ENCODE measurements at places on chromosomes 6 and 20.

DNA sequence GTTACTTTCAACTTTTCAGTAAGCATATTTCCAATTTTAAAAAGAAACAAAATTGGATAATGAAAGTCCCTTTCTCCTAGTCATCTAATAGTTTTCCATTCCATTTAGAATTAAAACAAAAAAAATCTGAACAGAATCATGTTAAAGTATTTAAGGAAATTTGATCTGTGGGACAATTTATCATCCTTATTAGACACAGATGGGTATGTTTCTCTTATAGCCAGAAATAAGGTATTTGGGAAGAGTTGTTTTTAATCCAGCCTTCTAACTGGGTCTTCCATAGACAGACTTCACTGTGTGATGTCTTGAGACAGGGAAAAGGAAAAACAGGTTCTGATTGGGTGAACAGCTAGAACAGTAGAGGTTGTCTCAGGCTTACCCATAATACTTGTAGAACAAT is 39.5 kb upstream of the STXBP5 start:
- DNase-seq: no peak

GRCh38 chr20:40892642-40893041 is 136.0 kb upstream of the TOP1 start:
- DNase-seq: no peak

DNA sequence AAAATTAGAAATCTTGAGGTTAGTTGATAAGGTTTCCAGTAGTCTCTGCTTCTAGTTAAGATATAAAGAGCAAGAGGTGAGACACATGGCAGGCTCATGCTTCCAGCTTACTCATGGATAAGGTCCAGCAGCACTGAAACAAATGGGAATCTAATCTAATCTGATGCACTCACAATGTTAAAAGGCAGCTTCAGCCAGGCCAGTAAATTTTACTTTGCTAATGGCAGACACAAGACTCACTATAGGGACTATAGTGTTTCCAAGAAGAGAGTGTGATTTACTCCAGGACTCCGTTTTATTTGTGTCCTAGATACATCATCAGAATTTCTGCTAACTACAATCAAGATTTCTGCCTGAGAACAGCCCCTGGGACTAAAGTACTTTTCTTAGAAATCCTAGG is 324.8 kb downstream of the SMOC2 start:
- DNase-seq: no peak

DNA sequence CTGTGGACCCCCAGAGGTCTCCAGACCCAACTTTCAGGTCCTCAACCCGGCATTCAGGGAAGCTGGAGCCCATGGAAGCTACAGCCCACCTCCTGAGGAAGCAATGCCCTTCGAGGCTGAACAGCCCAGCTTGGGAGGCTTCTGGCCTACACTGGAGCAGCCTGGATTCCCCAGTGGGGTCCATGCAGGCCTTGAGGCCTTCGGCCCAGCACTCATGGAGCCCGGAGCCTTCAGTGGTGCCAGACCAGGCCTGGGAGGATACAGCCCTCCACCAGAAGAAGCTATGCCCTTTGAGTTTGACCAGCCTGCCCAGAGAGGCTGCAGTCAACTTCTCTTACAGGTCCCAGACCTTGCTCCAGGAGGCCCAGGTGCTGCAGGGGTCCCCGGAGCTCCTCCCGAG is 950 bp downstream of the GNAS start:
- no peak for DNase-seq

- DNase-seq: no peak
Observed at GRCh38 chr6:149969635-149970034, 5.9 kb downstream of the ULBP1 start.

GRCh38 chr6:166998256-166999144 is 697 bp upstream of the CEP43 start:
- peak; percentile 49 for DNase-seq

- DNase-seq: no peak
Observed at GRCh38 chr6:39614393-39614950, 110.7 kb downstream of the KIF6 start.

- no peak for DNase-seq
Observed at GRCh38 chr6:107330168-107330567, 129.2 kb downstream of the PDSS2 start.

DNA sequence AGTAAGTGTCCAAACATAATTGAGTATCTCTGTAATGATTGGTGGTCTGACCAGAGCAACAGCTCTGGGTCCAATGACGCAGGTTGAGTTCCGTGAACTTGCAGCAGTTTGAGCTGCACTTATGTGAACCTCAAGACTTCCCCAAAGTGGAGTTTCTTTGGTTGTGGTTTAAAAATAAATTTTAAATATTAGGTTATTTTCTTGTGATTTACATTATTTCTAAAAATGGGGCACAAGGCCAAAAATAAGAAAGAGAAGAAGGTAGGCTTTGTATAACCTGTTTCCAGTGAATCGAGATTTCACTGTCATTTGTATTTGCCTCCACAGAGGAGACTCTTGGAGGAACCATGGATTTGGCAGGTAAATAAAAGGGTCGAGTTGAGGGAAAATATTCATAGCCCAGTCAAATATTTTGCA is 166.4 kb upstream of the ZNF217 start:
- DNase-seq: no peak

GRCh38 chr6:126264265-126264664 is 75.7 kb upstream of the CENPW start:
- no peak for DNase-seq

- peak; percentile 93 for DNase-seq
Observed at GRCh38 chr6:21185861-21186478, 407.6 kb upstream of the SOX4 start.

GRCh38 chr20:61935926-61936700 is 129.6 kb downstream of the TAF4 start:
- DNase-seq: no peak

DNA sequence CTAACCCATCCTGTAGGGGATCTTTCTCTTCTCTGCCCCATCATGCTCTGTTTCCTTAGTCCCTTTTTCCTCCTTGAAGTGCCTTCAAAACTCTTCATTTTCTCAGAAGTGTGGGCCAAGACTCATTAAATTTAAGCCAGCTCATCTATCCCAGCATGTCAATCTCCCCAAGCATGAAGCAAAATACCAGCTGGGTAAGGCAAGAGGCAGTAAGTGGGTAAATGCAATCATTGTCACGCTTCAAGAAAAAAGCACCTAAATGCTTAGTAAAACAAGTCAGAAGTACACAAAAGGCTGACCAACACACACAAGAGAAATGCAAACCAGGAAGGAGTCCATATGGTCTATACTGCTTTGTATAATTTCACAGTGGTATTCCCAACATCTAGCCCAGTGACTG is 61.5 kb downstream of the COL12A1 start:
- DNase-seq: no peak

GRCh38 chr20:4844325-4844724 is 122.6 kb downstream of the PRND start:
- DNase-seq: no peak

GRCh38 chr20:46255440-46256104 is 52.7 kb downstream of the CDH22 start:
- DNase-seq: no peak

- DNase-seq: peak; percentile 29
Observed at GRCh38 chr20:48831718-48832404, 4.1 kb upstream of the PREX1 start.

DNA sequence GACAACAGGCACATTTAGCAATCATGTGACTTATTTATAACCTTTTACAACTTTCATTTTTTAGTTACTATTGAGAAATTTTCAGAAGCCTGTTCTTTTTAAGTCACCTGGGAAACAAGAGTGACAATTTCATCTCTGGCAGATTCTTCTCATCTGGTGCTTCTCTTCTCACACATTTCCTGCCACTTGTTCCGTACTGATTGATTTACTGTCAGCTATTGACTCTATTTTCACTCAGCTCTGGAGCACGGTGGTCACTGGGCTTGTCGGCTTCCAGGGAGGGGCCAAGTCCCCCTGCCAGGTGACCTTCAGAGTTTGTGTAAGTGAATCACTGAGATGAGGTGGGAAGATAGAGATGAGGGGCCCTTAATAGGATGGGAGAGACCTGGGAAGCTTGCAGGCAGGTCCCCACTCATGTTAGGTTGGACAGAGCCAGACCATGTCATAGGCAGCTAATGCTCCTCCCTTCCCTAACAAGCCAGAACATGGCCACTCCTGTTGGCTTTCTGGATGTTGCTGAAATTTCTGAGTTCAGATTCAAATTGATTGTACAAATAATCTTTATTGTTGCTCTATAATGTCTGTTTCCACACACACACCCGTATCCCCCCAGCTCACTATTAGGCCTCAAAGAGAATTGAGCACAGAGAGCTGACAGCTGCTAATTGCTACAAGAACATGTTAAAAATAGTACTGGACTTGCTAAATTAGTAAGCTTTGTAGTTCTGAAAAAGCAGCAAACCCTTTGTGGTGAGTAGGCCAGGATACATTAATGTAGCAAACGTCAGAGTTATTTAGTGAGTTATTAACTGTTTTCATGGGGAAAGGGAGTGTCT is 13.3 kb downstream of the DUSP22 start:
- no peak for DNase-seq

DNA sequence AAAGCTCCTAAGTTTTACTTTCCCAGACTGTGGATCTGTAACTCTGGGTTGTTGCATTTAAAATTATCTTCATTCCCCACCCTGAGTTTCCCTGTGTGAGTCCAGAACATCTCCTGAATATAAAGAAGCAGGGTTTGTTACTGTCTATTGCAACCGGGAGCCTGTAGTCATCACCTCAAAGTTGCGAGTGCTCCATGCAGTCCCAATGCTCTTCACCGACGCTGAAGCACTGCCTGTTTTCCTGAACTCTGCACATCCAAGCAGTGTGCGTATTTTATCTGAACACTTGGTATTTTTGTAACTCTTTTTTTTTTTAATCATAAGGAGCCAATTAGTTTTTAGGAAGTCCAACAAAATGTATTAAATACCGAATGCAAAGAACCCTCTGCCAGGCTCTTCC is 907 bp upstream of the HLA-B start:
- DNase-seq: no peak

- no peak for DNase-seq
Observed at GRCh38 chr6:81515562-81516453, 236.7 kb downstream of the TENT5A start.

GRCh38 chr6:127114214-127114760 is 4.2 kb upstream of the RSPO3 start:
- no peak for DNase-seq

DNA sequence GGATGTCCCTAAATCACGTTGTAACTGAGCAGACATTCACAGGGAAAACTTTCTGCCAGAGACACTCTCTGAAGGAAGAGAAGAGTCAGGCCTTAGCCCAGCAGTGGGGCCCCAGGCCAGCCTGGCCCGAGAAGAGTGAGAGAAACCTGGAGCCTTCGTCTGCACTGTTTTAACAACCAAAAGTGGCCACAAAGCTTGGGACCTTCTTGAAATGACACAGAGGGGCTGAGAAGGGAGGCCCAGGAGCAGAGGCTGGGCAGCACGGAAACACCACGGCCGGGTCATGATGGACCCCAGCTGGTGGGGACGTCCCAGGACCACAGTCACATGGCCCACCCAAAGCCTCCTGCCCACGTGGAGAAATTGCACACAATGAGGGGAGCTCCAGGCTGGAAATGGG is 126.8 kb upstream of the THBS2 start:
- DNase-seq: no peak

DNA sequence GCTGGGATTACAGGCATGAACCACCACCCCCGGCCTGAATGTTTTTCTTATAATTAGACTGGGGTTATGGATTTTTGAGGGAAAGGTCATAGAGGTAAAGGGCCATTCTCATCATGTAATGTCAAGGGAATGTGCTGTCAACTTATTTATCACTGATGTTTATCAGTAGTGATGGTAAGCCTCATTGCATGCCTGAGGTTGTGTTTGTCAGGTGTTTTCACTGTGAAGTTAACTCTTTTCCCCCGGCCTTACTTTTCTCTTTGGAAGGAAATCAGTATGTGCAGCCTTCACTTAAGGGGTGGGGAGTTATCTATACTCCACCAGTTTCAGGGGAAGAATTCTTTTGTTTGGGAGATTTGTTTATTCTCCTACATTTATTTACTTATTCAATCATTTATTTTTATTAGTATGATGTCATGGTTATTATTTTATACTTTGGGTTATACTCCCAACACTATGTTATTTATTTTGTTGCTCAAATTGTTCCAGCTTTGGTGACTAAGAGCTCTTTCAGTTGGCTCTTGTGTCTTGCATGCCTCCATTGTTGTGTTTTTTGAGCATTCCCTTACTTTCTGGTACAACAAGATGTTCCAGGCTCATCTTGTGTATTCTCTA is 2.8 kb upstream of the SLC17A5 start:
- DNase-seq: no peak

DNA sequence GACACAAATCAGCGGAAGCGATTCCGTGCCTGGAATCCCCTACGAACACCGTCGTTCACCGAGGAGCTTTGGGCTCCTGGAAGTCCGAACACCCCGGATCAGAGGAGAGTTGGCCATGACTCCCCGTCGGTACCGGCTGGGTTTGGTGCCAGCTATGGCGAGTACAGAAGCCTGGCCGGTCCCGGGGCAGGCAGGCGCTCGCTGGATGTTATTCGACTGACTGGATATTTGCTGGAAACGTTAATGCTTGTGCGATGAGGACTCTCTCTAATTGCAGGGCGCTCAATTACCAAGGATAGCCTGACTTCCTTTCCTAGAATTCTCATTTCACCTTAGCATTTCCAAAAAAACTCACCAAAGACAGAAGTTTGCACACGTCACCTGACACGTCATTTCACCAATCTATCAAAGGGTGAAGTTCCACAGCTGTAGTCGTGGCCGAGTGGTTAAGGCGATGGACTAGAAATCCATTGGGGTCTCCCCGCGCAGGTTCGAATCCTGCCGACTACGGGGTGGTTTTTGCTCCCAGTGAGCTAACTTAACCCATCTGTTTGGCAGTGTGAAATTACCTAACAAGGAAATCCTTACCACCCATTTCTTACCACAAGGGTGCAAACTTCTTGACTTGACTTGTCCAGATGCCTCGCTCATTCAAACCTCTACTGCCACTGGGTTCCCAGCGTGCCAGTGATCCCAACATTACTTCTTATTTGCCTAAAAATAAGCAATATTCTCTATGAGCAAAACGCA is 22.7 kb upstream of the ZNF184 start:
- peak; percentile 81 for DNase-seq

GRCh38 chr20:46200582-46201570 is 82.8 kb downstream of the CD40 start:
- peak; percentile 79 for DNase-seq

DNA sequence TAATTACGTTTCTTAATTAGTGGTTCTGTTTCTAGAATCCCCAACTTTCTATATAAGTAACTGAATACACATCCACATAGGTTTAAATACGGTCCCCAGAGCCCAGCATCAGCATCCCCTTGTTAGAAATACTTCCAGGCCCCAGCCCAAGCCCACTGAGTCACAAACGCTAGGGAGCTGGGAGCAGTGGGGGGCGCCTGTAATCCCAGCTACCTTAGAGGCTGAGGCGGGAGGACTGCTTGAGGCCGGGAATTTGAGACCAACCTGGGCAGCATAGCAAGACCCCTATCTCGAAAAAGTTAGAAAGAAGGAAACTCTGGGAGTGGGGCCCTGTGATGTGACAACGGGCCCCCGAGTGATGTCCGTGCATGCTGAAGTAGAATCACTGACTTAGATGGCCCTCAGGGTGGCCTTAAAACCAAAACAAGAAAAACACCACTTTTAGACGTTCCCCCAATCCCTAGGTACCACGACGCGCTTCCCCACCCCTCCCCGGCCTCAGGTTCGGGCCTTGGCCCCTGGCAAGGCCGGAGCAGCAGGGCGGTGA is 1.3 kb upstream of the PPP1R3G start:
- DNase-seq: peak; percentile 20

- peak; percentile 48 for DNase-seq
Observed at GRCh38 chr20:63957690-63958441, 1.6 kb upstream of the UCKL1 start.

GRCh38 chr20:25534845-25535244 is 50.5 kb downstream of the NINL start:
- DNase-seq: no peak

GRCh38 chr6:32895006-32895345 is 41.0 kb downstream of the PSMB9 start:
- no peak for DNase-seq

Measured in neural progenitor cell (in vitro differentiated cells).